Adipose tissue (tissue), 3 donors: ENCODE measurements at places on chromosomes 7 and 10. TPM values are rescaled to one million over a fixed set of nuclear protein-coding genes. Genes with fewer than 3 reads are reported as not detected.

CACNB2 gene
- polyA plus RNA-seq: 0.58 TPM

ANKRD22 gene
- polyA plus RNA-seq: 1.0 TPM

SPDYE2B gene
- polyA plus RNA-seq: not detected

ARPC1B gene
- 234 TPM for polyA plus RNA-seq

HDAC9 gene
- polyA plus RNA-seq: 6.2 TPM

MYH16 gene
- polyA plus RNA-seq: not detected

PTPRZ1 gene
- 0.76 TPM for polyA plus RNA-seq

GRID2IP gene
- polyA plus RNA-seq: 0.11 TPM

FAM241B gene
- polyA plus RNA-seq: 4.6 TPM

GHRHR gene
- 0.12 TPM for polyA plus RNA-seq
